ENCODE measurements at places on chromosomes 16 and 17. TPM values are rescaled to one million over a fixed set of nuclear protein-coding genes. Genes with fewer than 3 reads are reported as not detected.

The C1QTNF8 gene
- not detected for total RNA-seq

The TP53TG3 gene
- not detected for total RNA-seq

The NAGPA gene
- 11.9 TPM for total RNA-seq

The WNK4 gene
- total RNA-seq, result 0.24 TPM

DNA sequence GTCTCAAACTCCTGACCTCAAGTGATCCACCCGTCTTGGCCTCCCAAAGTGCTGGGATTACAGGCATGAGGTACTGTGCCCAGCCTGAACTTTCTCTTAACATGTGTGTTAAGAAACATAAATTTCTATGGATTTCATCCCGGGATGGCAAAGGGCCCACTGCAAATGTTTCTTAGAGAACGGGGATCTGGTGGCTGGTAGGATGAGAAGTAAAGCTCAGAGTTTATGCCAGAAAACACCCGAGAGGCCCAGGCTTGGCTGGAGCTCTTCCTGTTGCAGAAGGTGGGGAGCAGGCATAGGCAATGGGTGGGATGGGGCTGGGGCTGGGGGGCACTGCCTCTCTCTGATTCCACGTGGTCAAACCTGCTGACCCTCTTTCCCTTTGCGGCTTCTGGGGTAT is 5.6 kb upstream of the CARHSP1 start:
- DNase-seq, result no peak

GRCh38 chr17:78343187-78343542 is 16.7 kb downstream of the SOCS3 start:
- peak; percentile 88 for DNase-seq

DNA sequence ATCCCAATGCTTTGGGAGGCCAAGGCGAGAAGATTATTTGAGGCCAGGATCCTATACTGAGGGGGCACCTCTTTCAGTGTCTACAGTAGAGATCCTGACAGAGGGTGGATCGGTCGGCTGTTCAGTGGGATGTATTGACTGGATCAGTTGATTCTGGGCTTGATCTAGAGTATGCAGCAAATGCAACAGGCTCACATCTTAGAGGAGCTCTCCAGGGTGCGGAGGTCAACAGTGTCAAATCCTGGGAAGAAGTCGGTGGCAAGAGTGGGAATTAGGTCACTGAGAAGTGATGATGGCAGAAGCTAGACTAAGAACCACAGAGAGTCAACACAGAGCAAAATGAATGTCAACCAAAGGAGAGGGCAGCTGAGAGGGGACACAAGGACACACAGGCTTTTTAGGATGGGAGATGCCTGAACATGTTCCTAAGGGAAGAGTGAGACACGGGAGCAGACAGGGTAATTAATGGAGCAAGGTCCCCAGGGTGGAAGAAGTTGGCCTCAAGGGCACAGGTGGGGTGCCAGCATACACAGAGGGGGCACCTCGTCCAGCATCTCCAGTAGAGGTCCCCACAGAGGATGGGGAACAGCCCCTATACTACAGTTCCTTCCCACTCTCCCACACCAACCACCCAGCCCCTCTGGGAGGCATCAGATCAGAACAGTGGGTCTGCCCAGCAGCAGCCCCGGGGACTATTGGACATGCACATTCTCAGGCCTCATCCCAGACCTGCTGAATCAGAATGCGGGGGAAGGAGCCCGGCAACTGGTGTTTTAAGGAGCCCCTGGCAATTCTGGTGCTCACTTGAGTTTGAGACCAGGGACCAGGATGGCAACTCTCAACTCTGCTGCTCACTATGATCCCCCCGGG is 10.0 kb upstream of the CYTH1 start:
- DNase-seq, result no peak

DNA sequence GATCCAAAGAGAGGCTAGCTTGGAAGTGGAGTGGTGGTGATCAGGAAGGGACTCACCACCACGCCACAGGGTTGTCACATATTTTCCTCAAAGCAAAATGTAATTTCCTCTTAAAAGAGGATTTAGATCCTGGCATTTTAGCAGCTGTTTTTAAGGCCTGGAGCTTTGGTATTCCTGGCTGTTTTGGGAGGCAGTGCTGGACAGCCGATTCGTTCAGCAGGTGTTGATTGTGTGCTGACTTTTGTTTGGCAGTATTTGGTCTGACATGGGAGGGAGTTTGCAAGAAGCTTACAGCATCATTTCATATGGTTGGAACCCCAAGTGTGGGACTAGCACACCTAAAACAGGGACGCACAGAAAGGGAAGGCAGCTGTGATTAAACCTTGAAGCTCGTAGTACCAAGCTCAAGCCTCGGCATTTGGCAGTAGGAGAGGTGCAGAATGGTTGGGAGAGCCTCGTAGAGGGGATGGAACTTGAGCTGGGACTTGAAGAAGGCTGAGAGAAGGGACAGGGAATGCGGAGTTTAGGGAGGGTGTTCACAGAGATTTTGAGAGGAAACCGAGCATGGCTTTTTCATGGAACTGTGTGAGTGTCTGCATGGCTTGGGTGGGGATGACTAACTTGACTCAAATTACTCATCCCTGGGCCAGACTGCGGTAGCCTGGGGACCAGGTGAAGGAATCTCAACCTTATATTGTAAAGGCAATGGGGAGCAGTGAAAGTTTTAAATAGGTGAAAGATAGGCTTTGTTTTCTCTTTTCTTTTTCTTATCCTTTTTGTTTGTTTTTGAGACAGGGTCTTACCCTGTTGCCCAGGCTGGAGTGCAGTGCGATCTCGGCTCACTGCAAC is 52.3 kb downstream of the RPTOR start:
- no peak for DNase-seq

GRCh38 chr17:34920676-34921075 is 40.6 kb downstream of the CCT6B start:
- no peak for DNase-seq

DNA sequence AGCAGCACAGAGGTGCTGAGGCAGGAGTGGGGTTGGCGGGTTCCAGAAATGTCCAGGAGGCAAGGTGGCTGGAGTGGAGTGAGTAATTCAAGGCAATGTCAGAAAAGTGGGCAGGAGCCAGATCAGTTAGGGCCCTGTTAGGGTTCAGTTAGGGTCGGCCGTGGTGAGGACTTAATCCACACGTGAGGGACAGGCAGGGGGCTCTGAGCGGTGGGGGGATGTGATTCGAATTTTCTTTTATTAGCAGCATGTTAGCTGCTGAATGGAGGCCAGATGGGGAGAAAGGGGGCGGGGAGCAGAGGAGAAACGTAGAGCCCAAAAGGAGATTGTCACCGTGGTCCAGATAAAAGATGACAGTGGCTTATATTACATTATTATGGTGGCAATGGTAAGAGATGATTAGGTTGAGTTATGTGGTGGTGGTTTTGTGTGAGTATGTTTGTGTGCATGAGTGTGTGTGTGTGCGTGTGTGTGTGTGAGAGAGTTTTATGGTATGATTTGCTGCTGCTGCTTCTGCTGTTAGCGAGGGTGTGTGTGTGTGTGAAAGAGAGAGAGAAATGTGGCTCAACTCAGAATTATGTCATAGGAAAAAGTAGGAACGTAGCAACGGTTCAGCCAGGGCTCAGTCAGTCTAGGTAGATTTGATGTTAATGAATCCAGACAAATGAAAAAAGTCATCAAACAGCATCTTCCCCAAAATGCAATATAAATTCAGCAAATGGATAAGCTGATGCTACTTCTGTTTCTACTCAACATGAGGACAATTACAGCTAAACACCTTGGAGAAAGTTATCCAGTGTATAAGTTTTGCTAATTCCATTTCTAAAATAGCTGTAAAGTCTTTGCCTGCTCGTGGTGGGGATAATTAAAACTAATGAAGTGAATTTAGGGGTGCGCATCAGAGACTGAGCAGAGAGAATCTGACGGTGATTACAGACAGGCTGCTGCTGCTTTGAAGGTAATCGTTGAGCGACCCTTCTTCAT is 390.6 kb downstream of the HAPSTR1 start:
- DNase-seq, result peak; percentile 6

GRCh38 chr16:89410322-89410721 is 80.0 kb downstream of the ANKRD11 start:
- no peak for DNase-seq

DNA sequence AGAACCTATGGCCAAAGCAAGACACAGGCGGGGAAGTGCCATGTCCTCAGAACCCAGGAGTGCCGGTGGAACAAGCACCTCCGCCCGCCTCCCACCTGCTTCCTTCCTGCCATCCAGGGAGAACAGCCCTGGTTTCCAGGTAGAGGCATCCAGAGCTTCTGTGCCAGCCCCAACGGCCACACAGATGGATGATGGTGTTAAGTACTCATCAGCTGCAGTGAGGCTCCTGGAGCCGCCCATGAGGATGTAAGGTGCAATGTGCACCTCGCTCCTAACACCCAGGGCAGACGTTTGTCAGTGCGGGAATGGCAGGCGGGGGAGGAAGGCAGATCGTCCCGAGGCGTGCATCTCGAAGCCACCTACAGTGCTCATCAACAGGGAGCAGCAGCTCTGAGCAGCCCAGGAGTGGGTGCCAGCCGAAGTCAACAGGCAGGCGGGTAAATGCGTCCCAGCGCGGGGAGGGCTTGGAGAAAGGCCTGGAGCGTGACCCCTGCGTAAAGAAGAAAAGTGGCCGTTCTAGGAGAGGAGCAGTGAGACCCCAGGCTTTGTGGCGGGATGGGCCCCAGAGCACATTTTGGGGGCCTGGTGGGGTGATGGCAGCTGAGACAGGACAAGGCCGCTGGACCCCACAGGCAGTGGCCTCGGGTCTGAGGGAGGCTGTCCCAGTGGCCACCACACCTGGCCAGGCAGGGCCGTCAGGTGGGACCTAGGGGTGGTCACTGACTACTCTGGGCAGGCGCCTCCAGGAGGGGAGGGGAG is 46.1 kb upstream of the ACSF3 start:
- DNase-seq, result no peak

DNA sequence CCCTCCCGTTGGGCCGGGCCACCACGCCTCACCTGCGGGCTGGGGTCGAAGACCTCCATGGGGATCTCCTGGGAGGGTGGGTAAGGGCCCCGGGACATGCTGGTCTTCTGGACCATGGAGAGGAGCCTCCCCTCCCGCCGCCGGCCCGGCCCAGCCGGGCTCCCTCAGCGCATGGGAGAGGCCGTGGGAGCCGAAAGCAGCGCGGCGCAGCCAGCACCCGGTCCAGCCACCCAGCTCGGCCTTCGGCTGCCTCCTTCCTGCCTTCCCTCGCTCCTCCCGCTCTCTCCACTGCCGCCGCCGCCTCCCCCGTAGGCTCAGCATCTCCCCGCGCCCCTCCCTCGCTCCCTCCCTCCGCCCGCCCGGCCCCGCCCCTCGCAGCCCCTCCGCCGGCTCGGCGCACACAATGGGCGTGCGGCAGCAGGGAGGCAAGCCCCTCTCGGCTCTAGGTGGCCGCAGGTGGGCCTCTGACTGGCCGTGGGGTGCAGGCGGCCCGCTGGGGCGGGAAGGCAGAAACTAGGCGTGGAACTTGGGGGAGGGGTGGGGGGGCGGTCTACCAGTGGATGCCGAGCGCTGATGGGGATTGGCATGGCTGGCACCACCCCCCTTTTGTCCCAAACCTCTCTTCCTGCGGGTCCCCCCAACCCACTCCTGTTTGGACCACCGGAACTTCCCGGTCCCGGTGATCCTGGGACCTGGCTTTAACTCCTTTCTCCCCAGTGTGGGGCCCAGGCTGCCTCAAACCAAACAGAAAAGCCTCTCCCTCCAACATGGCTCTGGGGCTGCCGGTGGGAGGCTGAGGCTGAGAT is at the start of gene CACNB1:
TSS of gene CACNB1 (minus strand) at position 290 of the 806 bp plus-strand sequence. CDS start at position 116, 174 bp downstream.
- peak; percentile 99 for DNase-seq

DNA sequence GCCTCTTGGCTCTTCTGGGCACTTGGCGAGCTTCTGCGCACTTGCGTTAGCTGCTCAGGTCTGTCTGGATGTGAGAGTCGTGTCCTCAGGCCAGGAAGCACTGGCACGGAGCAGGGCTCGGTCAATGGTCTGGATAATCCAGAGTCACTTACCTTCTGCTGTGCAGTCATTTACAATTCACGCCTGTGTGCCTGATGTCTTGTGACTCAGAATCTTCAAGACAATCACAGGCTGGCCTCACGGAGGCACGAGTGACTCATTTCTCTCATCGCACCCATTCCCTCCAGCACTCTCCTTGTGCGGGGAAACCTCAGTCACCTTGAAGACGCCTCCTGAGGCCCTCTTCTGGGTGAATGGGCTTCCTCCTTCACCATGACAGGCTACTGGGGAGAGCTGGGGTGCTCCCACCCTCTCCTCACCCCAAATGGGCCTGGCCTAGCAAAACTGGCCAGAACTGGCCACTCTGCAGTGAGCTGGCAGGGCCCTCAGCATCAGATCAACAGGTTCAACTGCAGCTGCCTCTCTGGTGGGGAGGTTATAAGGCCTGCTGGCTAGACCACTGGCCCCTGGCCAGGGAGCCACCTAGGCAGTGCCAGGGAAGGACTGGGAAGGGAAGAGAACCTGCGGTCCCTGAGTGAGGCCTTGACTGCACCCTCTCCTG is 1.9 kb upstream of the CAPN15 start:
- no peak for DNase-seq

- peak; percentile 65 for DNase-seq
Observed at GRCh38 chr17:77498791-77499698, 358.3 kb downstream of the SEC14L1 start.
